ENCODE measurements at places on chromosomes 7 and 10. TPM values are rescaled to one million over a fixed set of nuclear protein-coding genes. Genes with fewer than 3 reads are reported as not detected.

SEC61G gene
- 87.6 TPM for total RNA-seq

ACSM6 gene
- not detected for total RNA-seq

LRGUK gene
- total RNA-seq = 0.49 TPM

CNNM1 gene
- total RNA-seq = 0.69 TPM

SOSTDC1 gene
- 3.7 TPM for total RNA-seq

HKDC1 gene
- 9.6 TPM for total RNA-seq

MOGAT3 gene
- total RNA-seq = not detected

CUEDC2 gene
- total RNA-seq = 44.8 TPM

HYAL4 gene
- total RNA-seq = not detected

STK32C gene
- total RNA-seq = 13.2 TPM

RNF32 gene
- total RNA-seq = 1.9 TPM

POLL gene
- total RNA-seq = 30.4 TPM

ACTL6B gene
- not detected for total RNA-seq

PNLIP gene
- not detected for total RNA-seq

RPEL1 gene
- not detected for total RNA-seq

Measured in upper lobe of right lung (tissue), 1 donor.